A549 treated with GW870086 at 1 μM for 4 hours (cell line): ENCODE measurements at places on chromosomes 7 and 10. TPM values are rescaled to one million over a fixed set of nuclear protein-coding genes. Genes with fewer than 3 reads are reported as not detected.

POLR2J2 gene
- total RNA-seq, result 0.07 to 0.95 TPM (median 0.30 TPM) in 5 replicates

CALML5 gene
- not detected in 5 replicates for total RNA-seq

IL2RA gene
- not detected in 5 replicates for total RNA-seq

DLX6 gene
- total RNA-seq, result not detected in 5 replicates

CNOT4 gene
- 10.0 to 11.8 TPM (median 10.7 TPM) in 5 replicates for total RNA-seq

CTAGE8 gene
- not detected in 5 replicates for total RNA-seq

RUFY2 gene
- total RNA-seq, result 6.5 to 10.4 TPM (median 9.5 TPM) in 5 replicates

MNX1 gene
- total RNA-seq, result 3.7 to 5.4 TPM (median 5.0 TPM) in 5 replicates

FAM24A gene
- not detected in 5 replicates for total RNA-seq

AKR1C8 gene
- total RNA-seq, result 0.14 to 0.31 TPM (median 0.17 TPM) in 4 of 5 replicates, not detected in the other

NET1 gene
- total RNA-seq, result 46.0 to 69.0 TPM (median 62.3 TPM) in 5 replicates
